Stimulated activated CD8-positive, alpha-beta memory T cell treated with anti-CD3 and anti-CD28 coated beads, Interleukin-4, amount 100 ng/mL, for 4 hours (primary cell): ENCODE measurements at places on chromosomes 7 and 10.

DNA sequence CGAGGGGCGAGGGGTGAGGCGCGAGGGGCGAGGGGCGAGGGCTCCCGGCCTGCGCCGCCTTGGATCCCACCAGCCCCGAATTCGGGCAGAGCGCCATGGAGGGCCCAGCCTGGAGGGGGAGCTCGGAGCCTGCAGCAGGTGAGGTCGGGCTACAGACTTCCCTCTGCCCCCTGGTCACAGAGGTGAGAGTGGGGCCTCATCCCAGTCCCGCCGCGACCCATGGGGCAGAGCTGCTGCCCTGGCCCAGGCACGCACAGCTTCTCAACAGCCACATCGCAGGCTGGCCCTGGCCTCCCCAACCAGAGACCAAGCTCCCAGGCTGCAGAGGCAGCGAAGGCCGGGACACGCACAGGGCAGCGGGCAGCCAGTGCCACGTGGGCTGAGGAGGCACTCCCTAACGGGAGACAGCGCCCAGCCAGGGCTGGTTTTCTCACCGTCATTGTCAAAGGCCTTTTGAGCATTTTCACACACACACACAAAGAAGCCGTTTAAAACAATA lies 191.8 kb downstream of the PTPRN2 start:
- no peak for DNase-seq

DNA sequence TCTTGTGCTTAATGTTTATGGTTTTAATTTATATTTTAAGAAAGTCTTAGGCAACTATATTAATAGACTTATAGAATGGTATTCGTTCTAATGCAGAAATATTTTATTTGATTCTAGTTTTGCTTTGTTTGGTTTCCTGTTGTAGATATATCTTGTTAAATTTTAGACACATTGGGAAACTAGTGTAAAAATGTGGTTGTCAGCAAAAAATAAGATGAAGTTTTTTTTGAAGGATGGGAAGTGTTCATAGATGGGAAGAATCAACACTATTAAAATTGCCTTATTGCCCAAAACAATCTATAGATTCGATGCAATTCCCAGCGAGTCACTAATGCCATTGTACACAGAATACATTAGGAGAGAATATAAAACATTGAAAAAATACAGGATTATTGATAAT lies 278.9 kb downstream of the ZWINT start:
- no peak for DNase-seq

DNA sequence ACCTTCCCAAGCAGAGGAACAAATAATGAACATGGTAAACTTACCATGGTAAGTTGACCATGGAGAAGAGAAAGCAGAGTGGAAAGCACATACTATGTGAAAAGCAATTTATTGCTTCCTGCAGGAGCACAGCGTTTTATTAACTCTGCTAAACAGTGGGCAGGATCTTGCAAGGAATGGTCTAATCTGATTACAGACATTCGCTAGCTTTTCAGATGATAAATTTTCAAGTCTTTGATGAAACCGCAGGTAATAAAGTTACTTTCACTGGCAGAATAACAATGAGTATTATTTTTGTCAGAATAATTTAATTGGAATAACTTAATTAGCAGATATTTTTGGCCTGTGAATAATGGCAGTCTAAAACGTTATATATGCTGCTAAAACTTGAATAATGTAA lies 89.6 kb upstream of the HGF start:
- DNase-seq = no peak

GRCh38 chr7:137439829-137440825 lies 96.6 kb upstream of the PTN start:
- no peak for DNase-seq

DNA sequence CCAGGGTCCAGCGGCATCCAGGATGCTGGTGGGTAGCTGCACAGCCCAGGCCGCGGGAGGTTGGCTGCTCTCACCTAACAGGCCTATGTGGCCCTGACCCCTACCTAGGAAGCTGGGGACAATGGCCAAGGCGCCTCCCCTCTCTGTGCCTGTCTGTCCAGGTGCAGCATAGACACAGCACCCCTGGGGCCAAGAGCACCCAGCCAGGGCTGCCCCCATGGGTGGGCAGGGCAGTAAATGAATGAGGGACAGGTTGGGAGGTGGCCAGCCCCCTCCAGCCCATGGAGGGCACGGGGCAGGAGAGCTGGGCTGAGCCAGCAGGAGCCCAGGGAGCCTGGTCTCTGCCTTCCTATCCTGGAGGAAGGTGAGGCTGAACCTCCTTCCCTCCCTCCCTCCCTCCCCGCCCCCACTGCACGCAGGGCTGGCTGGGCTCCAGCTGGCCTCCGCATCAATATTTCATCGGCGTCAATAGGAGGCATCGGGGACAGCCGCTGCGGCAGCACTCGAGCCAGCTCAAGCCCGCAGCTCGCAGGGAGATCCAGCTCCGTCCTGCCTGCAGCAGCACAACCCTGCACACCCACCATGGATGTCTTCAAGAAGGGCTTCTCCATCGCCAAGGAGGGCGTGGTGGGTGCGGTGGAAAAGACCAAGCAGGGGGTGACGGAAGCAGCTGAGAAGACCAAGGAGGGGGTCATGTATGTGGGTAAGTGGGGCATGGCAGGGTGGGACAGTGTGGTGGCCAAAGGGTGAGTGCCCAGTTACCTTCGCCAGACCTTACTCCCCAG lies at the start of gene SNCG:
TSS of gene SNCG (plus strand) at position 484 of the 785 bp plus-strand sequence. CDS start at position 583, 99 bp downstream.
- no peak for DNase-seq

DNA sequence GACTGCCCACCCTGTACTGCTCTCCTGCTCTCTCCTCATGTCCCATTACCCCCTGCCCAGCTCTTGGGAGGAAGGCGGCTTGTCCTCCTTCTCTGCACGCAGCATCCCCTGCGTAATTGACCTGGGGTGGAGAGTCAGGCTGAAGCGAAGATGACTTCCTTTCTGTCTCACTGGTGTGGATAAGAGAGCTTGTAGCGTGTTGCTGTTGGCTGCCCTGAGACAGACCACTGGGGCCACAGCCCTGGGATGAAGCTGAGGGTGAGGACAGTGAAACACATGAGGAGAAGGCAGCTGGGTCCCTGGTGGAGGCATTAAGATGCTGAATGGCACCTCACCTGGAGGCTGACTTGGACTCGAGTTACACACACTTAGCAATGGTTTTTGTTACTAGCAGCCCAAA lies 310.3 kb upstream of the ZNF32 start:
- DNase-seq = no peak

- no peak for DNase-seq
Observed at GRCh38 chr7:569996-570800, 50.6 kb upstream of the PDGFA start.

DNA sequence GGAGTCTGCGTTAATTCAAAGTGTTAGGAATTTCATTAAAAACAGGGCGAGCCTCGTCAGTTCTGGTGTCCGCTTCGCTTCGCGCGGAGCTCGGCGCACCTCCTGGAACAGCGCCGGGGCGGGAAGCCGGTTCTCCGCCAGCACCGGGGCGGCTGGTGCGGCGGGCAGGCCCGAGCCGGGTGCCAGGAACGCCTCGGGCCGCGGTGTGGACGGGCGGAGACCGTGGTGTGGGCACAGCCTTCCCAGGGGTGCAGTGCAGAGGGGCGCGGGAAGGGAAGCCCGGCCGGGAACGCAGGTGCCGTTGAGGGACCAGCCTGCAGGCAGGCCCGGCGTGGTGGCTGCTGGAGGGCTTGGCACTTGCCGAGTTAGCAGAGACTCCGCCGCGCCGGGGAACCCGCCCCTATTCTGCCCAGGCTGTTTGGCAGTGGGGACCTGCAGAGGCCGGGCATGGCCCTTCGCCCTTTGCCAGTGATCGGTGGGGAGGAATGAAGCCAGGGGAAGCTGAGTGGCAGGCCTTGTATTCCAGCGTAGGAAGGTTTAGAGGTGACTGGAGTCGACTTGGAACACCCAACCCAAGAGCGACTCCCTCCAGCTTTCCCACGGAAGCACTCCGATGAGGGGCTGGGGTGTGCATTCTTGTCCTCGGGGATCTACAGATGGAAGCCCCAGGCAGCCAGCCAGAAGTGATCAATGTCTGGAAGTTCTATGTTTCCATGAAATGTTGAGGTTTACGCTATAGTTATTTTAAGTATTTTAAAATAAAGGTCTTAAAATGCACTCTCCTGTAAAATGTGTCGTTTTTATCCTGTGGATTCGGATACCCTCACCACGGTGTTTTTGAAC lies 945 bp upstream of the RHEB start:
- no peak for DNase-seq

DNA sequence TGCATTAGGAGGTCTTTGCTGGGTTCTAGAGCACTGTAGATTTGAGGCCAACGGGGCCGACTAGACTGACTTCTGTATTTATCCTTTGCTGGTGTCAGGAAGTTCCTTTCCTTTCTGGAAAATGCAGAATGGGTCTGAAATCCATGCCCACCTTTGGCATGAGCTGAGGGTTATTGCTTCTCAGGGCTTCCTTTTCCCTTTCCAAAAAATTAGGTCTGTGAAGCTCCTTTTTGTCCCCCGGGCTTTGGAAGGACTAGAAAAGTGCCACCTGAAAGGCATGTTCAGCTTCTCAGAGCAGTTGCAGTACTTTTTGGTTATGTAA lies 675 bp downstream of the IL6 start:
- DNase-seq = no peak

DNA sequence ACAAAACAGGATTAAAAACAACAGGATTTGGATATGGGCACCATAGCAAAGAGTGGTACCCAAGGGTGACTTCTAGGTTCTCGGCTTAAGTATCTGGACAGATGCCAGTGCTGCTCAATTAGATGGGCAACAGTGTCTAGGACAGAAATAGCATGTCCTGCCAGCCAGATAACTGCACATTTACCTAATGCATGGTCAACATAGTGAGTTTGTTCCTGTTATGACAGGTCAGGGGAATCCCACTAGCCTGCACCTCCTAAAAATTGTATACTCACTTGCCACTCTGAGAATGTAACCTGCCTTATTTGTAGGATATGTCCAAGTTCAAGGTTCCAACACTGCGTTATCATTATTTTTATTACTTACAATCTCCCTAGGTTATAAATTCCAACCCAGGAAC lies 471.7 kb downstream of the GRM8 start:
- no peak for DNase-seq
